ENCODE measurements at places on chromosomes 12 and 14.

GRCh38 chr14:95287176-95287754, 32.4 kb downstream of the CLMN start:
- no peak for DNase-seq

DNA sequence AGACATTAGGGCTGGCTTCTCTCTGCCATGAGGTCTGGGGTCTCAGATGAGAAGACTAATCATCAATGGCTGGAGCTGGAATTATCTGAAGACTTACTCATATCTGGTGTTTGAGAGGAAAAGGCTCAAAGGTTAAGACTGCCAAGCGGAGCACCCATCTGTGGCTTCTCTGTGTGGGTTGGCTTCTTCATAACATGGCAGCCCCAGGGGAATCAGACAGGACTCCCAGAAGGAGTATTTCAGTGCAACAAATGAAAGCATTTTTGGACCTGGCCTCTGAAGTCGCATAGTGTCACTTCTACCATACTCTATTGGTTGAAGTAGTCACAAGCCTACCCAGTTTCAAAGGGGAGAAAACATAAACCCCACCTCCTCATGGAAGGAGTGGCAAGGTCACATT, 171.8 kb upstream of the KRR1 start:
- DNase-seq, result no peak

GRCh38 chr12:31801872-31802271, 73.1 kb upstream of the AMN1 start:
- no peak for DNase-seq

GRCh38 chr14:100362311-100362927, 39.3 kb downstream of the SLC25A47 start:
- DNase-seq, result no peak

- DNase-seq, result no peak
Observed at GRCh38 chr14:60003991-60004390, 84.0 kb downstream of the LRRC9 start.

DNA sequence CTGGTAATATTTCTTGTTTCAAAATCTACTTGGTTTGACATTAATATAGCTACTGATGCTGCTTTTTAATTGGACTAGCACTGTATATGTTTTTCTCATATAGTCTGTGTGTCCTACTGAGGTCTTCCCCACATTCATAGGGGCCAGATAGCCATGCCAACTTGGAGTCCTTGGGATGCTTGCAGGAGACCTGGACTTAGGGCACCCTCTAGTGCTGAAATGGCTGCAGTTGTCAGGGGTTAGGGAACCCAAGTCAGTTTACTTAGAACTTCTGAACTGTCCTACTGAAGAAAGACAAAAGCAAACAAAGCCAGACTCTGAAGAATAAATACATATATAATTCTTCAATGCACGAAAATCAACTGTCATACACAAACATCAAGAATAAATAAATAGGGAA, 279.9 kb upstream of the SYT1 start:
- DNase-seq, result no peak

DNA sequence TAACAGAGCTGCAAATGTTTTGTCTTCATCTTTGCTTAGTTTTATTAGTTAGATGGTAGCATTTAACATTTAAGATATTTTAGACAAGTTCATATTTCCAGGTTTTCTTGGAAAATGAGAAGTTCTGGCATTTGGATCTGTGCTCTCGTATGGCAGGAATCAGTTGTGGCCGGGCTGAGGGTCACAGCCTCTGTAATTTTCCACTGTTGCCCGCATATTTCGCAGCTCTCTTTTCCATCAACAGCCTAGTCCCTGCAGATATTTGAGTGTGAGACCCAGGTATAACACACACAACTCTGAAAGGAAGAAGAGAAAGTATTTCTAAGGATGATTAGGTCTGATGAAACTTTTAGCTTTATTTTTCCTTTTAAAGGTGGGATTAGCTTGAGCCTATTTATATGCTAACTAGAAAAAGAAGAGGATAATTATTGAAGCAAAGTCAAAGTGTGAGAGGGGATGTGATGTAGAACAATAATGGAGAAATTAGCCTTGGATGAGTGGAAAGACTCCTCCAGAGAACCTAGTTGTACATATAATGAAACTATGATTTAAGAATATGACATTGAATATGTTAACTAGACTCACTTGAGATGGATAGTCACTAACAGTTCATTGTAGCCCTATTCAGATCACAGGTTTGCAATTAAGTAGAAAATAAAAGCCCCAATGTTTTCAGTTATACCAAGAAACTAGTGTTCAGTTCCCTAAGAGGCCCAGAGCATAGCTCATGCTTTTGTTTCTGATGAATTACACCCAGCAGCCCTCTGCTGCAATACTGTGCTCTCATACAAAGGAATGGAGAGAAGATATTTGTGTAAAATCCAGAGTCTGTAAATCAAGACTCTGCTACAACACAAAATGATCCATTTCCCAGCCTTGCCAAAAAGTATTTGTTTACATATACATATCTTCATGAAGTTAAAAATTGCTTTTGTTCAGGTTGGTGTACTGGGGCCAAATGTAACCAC, 158.4 kb downstream of the C12orf50 start:
- DNase-seq, result no peak

DNA sequence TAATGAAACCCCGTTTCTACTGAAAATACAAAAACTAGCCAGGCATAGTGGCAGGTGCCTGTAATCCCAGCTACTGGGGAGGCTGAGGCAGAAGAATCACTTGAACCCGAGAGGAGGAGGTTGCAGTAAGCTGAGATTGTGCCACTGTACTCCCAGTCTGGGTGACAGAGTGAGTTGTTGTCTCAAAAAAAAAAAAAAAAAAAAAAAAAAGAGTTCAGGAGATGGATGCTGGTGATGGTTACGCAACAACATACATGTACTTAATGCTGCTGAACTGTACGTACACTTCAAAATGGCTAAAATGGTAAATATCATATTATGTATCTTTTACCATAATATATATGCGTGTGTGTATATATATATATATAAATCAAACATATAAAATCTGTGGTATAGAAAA, 29.0 kb downstream of the ACTN1 start:
- no peak for DNase-seq

DNA sequence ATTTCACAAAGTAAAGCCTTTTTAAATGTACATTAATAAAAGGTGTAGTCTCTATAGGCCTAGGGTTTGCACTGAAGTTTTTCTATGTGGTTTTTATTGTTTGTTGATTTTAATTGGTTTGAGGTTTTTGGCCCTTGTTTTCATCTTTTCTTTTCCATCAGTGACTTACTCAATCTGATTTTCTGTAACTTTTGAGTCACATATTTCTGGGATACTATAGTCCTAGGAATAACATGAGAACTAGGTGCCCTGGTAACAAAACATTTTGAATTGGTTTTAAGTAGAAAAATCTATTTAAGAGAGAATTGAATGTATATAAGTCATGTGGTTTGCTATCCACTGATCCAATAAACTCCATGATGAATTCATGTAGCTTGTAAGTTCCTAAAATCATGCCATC, 311.9 kb downstream of the CEP128 start:
- DNase-seq, result no peak
